ENCODE measurements at places on chromosomes 16 and 17.

DNA sequence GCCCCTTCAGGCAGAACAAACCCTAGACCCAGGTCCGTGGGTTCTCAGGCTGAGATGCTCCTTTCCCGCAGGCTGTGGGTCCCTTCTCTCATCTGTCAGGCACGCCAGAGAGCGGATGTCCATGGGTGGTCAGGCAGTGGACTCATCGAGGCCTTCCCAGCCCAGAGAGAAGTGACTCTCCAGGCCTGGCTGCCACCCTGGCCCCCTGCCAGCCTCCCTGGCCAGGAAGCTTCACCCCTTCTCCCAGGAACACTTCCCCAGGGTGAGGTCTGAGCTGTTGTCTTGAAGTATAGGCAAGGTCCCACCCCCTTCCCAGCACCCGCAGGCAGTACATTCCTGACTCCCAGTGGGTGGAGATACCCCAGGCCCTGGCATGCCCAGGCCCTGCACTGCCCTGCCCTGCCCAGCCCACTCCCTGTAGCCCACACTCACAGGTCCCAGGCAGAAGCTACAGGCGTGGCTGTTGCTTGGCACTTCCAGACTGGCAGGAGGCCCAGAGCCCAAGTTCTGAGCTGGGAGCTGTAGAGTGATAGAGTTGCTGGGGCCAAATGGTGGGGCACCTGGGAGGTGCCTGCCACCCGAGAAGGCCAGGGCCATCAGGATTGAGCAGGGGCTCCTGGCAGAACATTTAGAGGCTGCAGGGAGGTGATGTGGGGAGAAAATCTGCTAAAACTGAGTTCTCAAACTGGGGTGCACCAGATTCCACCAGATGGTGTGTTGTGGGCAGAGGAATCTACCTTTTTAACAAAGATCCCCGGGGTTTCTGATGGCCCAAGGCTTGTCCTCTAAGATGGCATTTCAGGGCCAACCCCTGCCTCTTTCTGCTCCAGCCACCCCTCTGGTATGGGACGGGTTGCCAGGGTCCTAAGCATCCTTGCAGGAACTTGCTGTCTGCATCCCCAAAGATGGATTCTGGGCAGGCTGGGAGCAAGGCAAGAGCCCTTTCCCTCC lies 6.7 kb downstream of the ITGA3 start:
- no peak for DNase-seq

GRCh38 chr16:12829096-12829888 lies 25.6 kb upstream of the CPPED1 start:
- DNase-seq: no peak

- no peak for DNase-seq
Measured at GRCh38 chr17:42639525-42640113, 19.5 kb upstream of the TUBG2 start.

- DNase-seq: no peak
Measured at GRCh38 chr17:53516636-53517035, 306.1 kb upstream of the KIF2B start.

DNA sequence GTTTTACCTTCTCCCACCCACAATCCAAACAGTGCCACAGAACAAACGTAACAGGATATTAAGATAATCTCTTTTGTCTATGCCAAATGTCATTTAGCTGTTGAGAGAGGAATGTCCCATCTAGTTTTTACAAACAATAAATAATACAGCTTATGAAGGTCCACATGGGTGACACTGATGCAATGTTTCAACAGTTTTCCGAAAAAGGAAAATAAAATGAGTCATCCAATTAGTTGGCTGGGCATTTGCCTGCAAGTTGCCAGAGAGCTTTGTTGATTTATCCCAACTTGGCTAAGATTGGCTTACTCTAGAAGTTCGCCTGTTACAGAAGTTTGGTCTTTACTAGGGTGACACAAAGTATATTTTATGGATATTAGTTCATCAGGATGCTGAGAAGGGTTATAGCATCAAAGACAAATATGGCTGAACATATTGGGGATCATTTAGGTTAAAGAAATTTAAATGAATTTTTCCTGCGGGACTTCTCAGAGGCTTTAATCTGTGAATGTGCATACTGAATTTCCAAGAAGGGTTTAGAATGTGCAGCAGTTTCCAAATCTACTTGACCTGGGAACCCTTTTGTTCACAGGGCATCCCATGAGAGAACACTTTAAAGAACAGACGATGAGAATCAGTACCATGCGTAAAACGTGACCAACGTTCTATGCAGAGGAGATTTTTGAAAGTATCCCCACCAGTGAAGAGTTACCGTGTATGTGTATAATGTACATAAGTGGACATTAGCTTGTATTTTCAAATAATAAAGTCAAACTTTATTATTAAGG lies 73.1 kb downstream of the CDH13 start:
- no peak for DNase-seq

DNA sequence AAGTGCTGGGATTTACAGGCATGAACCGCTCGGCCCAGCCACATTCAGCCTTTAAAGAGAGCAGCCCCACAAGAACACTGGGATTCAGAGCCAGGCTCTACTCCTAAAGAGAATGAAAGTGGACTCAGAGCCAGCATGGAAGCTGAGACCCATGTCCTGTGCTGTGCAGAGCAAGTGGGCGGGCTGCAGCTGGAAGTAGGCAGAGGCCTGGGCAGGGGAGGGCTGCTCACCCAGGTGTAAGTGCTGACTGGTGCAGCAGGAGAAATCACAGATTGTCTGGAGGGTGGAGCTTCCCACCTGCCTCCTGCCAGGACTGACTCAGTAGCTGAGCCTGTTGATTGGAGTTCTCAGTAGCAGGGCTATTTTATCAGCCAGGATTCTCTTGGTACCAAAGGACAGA lies 178.7 kb downstream of the KATNIP start:
- no peak for DNase-seq

GRCh38 chr17:81482673-81483072 lies 29.9 kb downstream of the ACTG1 start:
- DNase-seq: no peak

DNA sequence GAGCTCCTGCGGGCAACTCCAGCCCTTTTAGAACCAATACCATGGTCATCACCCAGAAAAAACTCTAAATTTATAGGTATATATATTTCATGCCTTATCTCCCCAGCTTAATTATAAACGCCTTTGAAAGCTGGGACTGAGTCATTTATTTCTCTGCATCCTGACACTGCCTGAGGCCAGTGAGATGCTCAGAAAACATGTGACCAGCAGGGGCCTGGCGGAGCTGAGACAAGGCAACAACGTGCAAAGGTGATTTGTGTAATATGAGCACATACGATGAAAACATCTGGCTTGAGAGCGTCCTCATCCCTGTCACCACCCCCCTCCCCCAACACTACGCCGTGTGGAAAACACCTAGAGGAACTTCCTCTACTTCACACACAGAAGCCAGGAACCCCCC lies 22.7 kb downstream of the NXN start:
- no peak for DNase-seq

- no peak for DNase-seq
Measured at GRCh38 chr17:36527621-36528250, 6.9 kb downstream of the MYO19 start.

- no peak for DNase-seq
Measured at GRCh38 chr16:11234884-11235702, 20.9 kb downstream of the SOCS1 start.

DNA sequence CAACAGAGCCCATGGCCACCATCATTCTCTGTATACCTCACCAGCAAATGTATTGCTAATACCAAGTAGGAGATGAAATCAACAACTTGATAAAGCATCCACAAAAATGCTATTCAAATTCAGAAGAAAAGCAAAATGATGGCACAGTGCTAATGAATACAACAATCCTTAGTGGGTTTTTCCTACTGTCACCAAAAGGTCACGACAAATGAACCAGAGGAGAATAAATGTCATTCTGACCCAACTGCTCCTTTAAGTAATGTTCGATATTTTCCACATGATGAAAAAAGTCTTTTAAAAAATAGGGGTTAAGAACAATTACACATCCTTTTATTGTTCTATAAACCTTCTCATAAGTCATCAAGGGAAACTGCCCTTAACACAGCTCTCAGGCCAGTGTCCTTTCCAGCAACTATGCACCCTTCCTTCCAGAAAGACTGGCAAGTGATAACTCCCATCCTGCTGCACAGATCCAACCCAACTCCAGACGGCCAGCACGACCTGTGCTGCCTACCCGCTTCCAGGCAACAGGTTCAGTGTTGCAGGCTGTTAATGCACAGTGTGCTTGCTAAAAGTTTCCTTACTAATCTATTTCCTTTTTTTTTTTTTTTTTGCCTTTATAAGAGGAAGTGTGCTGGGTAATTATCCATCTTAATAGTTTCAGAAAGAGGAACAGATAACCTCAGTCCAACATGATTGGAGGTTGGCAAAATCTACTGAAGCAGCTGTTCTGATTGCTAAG lies 15.4 kb downstream of the FBXO31 start:
- DNase-seq: no peak

DNA sequence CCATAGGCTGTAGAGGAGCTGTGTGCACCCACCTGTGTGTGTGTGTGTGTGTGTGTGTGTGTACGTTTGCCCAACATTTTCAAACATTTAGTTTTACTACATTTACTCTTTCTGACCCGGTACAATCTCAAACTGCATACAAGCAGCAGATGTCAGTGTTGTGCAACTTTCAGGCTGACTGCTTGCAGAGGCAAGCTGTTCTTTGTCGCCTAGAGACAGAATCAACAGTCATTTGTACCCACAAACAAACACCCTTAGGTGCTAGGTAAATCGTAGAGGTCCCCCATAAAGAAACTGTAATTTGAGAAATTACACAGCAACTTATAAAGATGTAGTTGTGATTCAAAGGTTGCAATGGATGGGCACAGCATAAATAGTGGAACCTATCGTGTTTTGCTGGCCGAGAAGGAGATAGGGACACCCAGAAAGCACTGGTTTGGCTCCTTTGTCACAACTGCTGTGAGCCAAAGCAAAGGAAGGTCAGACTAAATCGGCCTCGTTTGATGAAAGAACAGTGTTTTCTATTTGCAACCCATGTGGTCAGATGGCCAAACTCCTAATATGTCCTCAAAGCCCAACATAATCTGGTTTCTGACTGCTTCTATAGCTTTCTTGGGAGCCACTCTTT lies 478.4 kb downstream of the TOX3 start:
- DNase-seq: no peak

- DNase-seq: no peak
Measured at GRCh38 chr16:72312828-72313227, 140.9 kb upstream of the PMFBP1 start.

- DNase-seq: no peak
Measured at GRCh38 chr16:72291531-72291981, 119.6 kb upstream of the PMFBP1 start.

GRCh38 chr17:34378664-34379101 lies 15.7 kb upstream of the CCL1 start:
- no peak for DNase-seq

DNA sequence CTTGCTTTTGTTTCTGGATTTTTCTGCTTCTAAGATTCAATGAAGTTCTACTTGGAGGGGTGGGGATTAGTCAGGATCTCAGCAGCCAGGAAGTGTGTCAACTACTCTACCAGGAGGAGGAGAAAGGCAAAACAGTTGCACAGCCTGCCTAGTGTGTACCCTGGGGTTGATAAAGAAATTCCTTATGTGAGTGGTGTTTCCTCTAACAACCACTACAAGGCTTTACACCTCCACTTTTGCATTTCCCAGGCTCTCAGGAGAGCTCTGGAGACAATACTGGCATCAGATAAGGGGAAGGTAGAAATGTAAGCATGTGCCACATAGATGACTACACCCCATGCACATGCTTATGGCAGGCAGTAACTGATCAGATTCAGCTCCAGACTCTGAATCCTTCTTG lies 174.6 kb downstream of the TOX3 start:
- no peak for DNase-seq

GRCh38 chr16:1538804-1539520 lies 5.5 kb downstream of the TMEM204 start:
- DNase-seq: no peak

- DNase-seq: peak; percentile 23
Measured at GRCh38 chr17:79388556-79389295, 222.1 kb downstream of the RBFOX3 start.

DNA sequence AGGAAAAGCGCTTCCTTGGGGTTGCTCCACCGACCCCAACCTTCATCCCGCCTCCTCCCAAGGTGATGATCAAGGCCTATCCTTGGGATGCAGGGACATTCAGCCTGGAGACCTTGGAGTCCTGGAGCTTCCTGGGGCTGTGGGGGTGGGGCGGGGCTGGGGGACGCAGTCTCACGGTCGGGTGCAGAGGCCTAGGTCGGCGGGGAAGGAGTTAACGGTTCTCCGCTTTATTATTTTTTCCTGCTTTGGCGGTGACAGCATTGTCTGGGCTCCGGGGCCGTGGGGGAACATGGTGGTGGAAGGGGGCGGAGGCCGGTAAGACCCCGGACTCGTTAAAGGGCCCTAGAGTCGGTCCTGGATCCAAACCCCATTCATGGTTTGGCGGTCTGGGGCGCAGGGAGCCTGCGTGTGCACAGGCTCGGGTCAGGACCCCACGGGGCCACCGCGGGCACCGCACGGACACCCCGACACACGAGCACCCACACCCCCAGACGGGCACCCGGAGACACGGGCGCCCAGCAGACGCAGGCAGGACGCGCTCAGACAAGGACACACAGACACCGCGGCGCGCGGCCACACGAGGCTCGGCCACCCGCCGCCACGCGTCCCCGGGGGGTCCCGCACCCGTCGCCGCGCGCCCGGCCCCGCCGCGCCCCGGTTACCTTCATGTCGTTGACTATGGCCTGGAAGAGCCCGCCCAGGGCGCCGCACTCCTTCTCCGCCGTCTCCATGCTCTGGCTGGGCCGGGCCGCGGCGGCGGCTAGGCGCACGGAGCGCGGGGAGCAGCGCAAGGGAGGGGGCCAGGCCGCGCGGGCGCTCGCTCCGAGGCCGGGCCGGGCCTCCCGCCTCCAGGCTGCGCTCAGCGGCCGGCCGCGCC lies 554 bp downstream of the MTSS2 start:
- no peak for DNase-seq

- DNase-seq: no peak
Measured at GRCh38 chr16:8489580-8489979, 100.7 kb downstream of the TMEM114 start.

- no peak for DNase-seq
Measured at GRCh38 chr17:9811086-9811485, 10.8 kb downstream of the GSG1L2 start.

Data from NCI-H187 treated with DMSO at 0.1 percent for 48 hours (cell line).